Globus pallidus (tissue), 1 donor: ENCODE measurements at places on chromosomes 6 and 20.

- peak; percentile 65 for DNase-seq
Measured at GRCh38 chr6:131136021-131136786, 937 bp downstream of the AKAP7 start.

DNA sequence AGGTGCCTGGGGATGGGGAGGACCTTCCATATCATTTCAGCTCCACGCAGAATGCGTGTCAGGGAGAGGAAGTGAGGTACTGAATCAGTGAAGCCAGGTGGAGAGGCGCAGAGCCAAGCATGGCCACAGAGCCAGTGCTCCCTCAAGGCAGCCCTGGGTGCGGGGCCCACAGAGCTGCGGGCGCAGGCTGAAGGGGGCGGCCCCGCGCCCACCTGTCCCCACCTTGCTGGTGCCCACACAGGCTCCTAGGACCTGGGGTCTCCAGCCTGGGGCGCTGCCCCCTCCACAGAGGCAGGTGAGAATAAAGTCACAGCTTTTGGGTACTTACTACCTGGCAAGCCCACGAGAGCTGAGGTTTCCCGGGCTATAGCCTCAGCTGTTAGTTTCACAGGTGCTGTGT, 40.0 kb upstream of the GATA5 start:
- no peak for DNase-seq

- no peak for DNase-seq
Measured at GRCh38 chr6:41428996-41429421, 93.6 kb downstream of the NCR2 start.

DNA sequence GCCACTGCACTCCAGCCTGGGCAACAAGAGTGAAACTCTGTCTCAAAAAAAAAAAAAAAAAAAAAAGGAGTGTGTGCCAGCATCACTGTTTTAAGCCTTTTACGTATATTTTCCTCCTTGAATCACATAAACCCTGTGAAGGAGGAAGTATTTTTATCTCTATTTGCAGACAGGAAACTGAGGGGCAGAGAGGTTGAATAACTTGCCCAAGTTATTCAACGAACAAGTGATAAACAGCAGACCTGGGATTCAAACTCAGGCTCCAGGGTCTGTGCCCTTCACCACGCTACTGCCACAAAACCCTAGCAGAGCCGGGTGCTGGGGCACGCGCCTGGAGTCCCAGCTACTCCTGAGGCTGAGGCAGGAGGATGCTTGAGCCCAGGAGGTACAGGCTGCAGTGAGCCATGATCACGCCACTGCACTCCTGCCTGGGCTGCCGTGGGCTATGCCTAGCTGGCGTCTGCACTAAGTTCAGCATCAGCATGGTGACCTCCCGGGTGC, 9.4 kb upstream of the AVP start:
- DNase-seq = no peak

DNA sequence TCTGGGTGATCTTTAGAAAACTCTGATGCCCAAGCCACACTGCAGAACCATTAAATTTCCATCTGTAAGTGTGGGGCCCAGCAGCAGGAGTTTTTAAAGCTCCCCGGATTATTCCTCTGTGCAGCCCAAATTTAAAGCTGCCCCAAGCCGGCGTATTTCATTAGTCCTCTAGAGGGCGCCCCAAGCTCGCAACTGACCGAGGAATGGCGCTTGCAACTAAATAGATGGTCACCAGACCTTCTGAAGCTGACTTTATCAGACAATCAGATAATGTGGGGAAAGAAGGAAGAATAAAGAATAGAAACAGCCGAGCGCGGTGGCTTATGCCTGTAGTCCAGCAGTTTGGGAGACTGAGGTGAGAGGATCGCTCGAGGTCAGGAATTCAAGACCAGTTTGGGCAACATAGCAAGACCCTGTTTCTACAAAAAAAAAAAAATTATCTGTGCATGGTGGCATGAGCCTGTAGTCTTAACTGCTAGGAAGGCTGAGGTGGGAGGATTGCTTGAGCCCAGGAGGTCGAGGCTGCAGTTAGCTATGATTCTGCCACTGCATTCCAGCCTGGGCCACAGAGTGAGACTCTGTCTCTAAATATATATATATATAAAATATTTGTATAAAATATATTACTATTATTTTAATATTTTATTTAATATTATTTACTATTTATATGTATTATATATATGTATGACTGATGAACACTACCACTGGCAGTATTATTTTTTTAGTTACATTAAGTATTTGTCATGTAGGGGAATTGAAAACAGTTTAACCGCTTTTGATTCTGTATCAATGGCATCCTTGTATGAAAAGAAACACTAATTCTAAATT, 56.0 kb downstream of the OTOR start:
- DNase-seq = peak; percentile 41

DNA sequence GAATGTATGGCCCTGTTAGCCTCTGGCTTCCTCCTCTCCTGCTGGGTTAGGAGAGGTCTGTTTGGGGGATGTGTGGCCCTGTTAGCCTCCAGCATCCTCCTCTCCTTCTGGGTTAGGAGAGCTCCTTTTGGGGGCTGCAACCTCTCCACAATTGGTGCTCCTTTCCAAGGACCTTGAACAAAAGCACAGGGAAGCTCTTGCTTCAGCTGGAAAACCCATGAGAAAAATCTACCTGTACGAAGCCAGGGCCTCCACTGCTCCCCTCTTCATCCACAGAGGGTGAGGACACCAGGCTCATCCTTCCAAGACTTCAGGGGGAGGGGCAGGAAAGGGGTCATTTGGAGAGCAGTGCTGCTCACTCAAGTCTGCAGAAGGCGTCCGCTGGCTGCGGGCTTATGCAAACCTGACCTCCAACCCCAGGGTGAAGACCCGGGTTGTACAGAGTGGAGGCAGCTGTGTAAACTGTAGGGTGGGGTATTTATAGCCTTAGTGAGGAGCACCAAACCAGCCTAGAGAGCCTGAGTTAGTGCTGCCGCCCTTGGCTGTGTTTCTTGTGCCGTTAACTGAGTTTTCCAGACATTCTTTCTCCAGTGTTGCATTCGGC, 62.1 kb downstream of the SLC24A3 start:
- no peak for DNase-seq

- DNase-seq = no peak
Measured at GRCh38 chr6:142013287-142013686, 119.4 kb upstream of the GJE1 start.

DNA sequence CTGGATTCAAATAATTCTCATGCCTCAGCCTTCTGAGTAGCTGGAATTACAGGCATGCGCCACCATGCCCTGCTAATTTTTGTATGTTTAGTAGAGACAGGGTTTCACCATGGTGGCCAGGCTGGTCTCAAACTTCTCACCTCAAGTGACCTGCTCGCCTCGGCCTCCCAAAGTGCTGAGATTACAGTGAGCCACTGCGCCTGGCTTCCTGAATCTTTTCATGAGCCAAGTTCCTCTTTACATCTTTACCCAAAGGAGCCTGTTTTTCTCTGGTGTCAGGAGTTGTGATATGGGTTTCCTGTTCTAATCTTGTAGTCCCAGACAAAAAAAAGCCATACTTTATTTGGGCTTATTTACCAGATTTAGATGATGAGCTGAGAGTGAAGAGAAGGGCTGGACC, 34.4 kb downstream of the PCNA start:
- DNase-seq = peak; percentile 43

DNA sequence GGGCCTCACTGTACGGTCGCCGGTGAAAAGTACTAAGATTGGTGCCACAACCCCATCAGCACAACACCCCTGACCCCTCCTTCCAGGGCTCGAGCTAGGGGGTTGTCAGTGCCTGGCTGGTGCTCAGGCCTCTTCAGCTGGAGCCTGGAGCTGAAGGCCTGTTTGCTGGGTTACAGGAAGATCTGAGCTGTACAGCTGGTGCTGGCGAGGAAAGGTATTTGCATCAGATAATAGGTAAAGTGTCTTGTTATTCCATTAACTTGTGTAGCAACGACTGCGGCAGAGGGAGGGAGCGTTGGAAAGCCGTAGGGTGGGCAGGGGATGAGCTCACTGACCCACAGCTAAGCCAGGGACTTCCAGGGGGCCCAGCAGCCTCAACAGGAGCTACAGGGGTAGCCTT, 15.8 kb upstream of the SIRPA start:
- DNase-seq = no peak

DNA sequence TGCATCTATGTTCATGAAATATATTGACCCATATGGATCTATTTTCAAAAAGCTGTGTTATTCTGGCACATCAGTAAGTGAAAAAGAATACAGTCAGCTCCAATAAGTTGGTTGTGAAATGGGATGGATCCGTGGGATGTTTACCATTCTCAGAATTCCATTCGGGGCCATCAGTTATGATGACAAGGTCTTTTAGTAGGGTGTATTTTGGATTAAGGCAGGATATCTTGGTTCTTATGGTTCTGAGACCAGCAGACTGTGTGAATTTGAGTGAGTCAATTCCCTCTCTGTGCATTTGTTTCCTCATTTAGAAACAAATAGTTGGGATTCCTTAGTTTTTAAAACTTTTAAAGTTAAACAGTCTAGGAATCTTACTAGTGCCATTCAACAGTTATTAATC, 287.4 kb downstream of the CD109 start:
- DNase-seq = no peak

DNA sequence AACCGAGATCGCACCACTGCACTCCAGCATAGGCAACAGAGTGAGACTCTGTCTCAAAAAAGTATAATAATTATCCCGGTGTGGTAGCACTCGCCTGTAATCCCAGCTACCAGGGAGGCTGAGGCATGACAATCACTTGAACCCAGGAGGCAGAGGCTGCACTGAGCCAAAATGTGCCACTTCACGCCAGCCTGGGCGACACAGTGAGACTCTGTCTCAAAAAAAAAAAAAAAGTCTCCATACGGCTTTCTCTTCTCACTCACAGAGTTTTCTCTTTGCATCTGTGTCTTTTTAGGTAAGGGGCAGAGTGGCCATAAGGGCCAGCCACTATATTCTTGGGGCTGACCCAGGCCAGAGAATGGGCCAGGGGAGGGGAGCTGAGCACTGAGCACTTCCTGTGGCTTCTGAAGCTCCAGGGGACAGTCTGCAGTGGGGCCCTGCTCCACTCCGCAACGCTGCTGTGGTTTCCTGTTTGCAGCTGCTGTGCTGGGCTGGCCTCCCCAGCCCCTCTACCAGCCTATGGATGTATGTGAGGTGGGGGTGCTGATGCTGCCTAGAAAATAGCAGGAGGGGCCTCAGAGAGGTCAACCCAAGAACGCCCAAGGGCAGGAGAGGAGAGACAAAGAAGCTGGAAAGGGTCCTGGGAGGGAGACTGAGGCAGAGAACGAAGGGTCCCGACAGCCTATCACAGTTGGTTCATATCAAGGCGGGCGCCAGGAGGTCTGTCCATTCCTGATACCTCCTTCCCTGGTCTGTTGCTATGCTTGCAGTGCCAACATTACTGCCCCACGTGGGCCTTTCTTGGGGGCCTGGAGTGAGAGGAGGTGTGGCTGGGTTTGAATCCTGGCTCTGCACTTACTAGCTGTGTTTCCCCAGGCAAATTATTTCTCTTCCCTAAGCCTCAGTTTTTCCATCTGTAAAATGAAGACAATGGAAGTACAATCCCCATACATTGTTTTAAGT, 16.0 kb downstream of the SLA2 start:
- DNase-seq = no peak

- no peak for DNase-seq
Measured at GRCh38 chr20:48995589-48995988, 50.5 kb upstream of the CSE1L start.

DNA sequence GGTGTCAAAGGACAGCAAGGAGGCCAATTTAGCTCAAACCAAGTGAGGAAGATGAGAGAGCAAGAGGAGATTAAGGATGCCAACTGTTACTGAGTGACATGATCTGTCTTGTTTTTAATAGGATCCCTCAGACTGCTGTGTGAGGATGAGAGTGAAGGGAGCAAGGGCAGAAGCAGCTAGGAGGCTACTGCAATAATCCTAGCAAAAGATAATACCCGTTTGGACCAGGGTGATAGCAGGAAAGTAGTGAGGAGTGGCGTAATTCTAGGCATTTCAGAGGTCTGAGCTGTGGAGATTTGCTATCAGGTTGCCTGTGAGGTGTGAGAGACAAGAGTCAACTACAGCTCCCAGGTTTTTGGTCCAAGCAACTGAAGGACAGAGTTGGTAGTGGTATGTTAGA, 14.7 kb downstream of the UBE2V1 start:
- DNase-seq = no peak

GRCh38 chr6:364609-365540, 26.7 kb upstream of the IRF4 start:
- no peak for DNase-seq

- no peak for DNase-seq
Measured at GRCh38 chr20:64049060-64049877, at the start of gene SOX18. Gene SOX18 (minus strand): TSS chr20:64049639. CDS start chr20:64049516, 123 bp downstream.

DNA sequence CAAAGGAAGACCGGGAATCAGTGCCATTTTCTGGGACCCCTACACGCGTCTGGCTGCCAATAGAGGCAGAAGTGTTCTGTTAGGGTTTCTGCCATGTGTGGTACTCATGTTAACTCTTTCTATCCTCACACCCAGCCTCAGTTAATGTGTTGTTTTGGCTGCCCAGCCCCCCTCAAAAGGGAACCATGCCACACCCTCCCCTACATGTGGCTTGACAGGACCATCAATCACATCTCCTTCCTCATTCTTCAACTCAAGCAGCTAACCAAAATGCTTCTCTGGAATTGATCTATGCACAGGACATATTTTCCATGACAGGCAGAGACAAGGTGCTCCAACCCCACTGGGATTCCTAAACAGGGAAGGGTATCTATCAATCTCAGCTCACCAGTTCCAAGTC, 22.0 kb downstream of the AHCY start:
- no peak for DNase-seq

- DNase-seq = no peak
Measured at GRCh38 chr6:111602481-111603011, 3.1 kb downstream of the TRAF3IP2 start.

GRCh38 chr6:56549014-56549413, 93.7 kb downstream of the DST start:
- no peak for DNase-seq

GRCh38 chr6:130020073-130020906, 1.9 kb downstream of the L3MBTL3 start:
- peak; percentile 12 for DNase-seq

- no peak for DNase-seq
Measured at GRCh38 chr6:90612313-90612680, 25.4 kb upstream of the MAP3K7 start.

GRCh38 chr6:91341473-91341872, 754.6 kb upstream of the MAP3K7 start:
- DNase-seq = no peak

GRCh38 chr20:1449370-1449769, 17.3 kb downstream of the NSFL1C start:
- DNase-seq = no peak

DNA sequence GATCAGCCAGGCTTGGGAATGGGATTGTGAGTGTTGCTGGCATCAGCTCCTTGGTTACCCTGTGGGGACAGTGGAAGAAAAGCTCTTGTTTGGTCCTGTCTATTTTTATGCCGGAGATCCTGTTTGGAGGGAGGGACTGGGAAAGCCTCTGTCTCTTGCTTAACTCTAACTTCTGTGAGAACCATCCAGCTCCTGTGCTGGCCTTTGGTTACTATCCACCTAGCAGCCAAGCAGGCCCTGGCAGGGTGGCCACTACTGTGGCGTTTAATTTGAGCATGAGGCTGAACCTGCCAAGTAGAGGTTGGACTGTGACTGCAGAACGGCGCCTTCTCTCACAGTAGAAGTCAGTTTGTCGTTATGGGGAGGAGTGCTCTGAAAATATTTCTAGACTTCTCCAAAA, 193.3 kb downstream of the UTRN start:
- peak; percentile 49 for DNase-seq

- no peak for DNase-seq
Measured at GRCh38 chr6:37477191-37477590, 22.5 kb downstream of the CCDC167 start.
